Lower leg skin (tissue), 4 donors: ENCODE measurements at places on chromosomes 3 and 15. TPM values are rescaled to one million over a fixed set of nuclear protein-coding genes. Genes with fewer than 3 reads are reported as not detected.

Gene TRAK1
- 69.0 TPM for total RNA-seq

Gene OR5H1
- not detected for total RNA-seq

Gene SAMMSON
- total RNA-seq: not detected

Gene CPNE9
- 1.6 TPM for total RNA-seq

DNA sequence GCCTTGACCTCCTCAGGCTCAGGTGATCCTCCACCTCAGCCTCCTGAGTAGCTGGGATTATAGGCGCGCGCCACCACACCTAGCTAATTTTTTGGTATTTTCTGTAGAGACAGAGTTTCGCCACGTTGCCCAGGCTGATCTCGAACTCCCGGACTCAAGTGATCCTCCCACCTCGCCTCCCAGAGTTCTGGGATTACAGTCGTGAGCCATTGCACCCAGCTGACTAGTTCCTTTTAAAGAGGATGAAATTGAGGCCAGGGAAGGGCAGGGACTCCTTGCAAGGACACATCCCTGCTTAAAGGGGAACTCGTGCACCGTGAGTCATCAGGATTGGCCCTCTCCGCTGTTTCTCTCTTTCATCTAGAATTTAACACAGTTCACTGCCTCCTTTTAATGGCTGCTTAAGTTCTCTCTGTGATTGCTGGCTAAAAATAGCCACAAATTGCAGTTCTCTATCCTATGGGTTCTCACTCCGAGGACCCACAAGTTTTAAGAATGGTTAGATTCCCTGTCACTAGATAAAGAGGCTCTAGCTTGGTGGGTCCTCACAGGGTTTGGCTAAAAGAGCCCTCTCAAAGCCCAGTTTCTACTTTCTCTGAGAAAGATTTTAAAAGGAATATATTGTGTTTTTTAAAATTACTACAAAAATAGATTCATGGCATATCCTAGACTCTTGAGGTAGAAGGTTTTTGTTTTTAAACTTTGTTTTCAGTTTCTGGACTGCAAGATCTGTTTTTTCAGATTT lies 1.4 kb downstream of the CRTAP start:
- peak; percentile 95 for DNase-seq

GRCh38 chr3:101861789-101862415 lies 12.6 kb downstream of the NFKBIZ start:
- no peak for DNase-seq

DNA sequence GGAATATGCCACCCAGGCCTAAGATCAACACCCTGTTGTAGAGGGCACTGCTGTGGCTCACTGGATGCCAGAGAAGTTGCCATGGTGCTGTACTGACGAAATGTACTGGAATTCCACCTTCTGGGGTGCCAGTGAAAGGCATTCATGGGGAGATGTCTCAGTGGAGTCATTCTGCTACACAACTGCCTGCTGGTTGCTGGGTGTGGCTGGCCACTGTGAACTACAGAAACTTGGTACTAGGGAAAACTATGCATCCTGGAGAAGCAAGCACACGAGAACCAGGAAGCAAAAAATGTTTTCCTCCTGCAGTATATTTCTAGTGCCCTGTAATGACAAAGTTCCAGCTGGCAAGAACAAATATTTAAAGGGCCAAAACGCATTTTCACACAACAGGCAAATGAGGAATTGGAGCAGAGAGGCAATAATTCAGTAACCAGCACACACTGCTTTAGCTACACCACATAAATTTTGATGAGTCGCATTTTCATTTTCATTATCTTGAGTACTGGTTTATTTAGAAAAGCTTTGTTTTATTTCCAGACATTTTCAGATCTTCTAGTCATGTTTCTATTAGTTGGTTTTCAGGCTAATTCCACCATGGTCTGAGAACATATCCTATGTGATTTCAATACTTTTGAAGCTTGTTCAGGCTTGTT lies 18.3 kb upstream of the RFX7 start:
- peak; percentile 61 for DNase-seq

DNA sequence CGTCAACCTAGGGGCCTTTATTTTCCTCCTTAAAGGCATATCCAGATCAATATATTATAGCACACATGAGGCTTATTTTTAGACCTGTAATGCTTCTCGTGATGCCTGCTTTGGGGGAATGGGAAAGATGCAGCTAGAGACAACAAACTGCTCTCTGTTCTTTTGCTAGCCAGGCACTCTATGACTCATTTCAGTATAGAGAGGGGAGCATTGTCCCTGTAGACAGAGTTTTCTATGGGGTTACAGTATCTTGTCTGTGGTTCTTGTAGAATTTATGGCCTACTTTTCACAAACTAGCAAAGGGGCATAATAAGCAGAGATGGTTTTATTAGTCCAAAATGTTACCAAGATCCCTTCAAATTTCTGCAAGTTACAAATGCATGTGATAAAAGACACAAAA lies 305.6 kb downstream of the LSAMP start:
- no peak for DNase-seq

GRCh38 chr3:117706756-117707155 lies 997.2 kb downstream of the TUSC7 start:
- no peak for DNase-seq
